ENCODE measurements at places on chromosomes 5 and 9.

GRCh38 chr9:75455444-75455921 lies 367.2 kb downstream of the OSTF1 start:
- peaks cover 64% of the 10 kb centered on the region for H3K4me1 ChIP-seq
- no peak for DNase-seq
- no peak overlapping the region for H3K27ac ChIP-seq
- no peak overlapping the region for H3K4me3 ChIP-seq
- H3K27me3 ChIP-seq = peaks cover 27% of the 10 kb centered on the region

- no peak for DNase-seq
- H3K36me3 ChIP-seq = peaks cover 19% of the 10 kb centered on the region
- H3K4me1 ChIP-seq = peaks cover 4% of the 10 kb centered on the region
- no peaks in the 10 kb centered on the region for H3K27me3 ChIP-seq
- no peak overlapping the region for H3K27ac ChIP-seq
These were observed 35.3 kb upstream of the BARX1 start for GRCh38 chr9:93990448-93990847.

DNA sequence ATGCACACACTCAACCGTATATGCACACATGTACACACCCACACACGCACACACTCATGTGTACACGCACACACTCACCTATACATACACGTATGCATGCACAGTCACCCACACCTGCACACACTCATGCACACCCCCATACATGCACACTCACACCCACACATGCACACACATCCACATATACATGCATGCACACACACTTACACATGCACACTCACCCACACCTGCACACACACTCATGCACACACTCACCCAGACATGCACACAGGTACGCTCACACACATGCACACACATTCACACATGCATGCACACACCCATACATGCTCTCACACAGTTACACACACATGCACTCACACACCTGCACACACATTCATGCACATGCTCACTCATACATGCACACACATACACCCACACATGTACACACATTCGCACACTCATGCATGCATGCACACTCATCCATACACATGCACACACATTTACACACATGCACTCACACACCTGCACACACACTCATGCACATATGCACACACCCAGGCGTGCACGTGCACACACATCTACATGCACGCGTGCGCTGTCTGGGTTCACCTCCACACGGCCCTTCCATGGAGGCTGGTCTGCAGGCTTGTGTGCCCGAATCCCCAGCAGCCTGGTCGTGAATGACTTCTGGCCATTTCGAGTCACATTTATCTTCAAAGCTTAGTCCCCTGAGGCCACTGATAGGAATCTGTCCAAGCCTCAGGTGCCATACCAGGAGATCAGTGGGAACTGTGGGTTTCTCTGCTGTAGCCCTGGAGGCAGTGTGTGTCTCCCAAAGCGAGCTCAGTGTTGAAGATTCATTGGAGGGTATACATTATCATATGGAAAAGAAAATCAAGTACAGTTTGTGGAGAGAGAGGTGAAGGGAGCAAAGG lies 103.0 kb downstream of the COL5A1 start:
- no peak for DNase-seq
- H3K36me3 ChIP-seq = peaks cover 30% of the 10 kb centered on the region
- no peaks in the 10 kb centered on the region for H3K4me1 ChIP-seq
- no peak overlapping the region for H3K4me3 ChIP-seq
- H3K27me3 ChIP-seq = no peaks in the 10 kb centered on the region

GRCh38 chr5:10699987-10700386 lies 61.0 kb downstream of the DAP start:
- H3K36me3 ChIP-seq = no peaks in the 10 kb centered on the region
- no peak overlapping the region for H3K4me3 ChIP-seq
- peaks cover 38% of the 10 kb centered on the region for H3K4me1 ChIP-seq

GRCh38 chr9:126794441-126794840 lies 10.4 kb upstream of the ZBTB43 start:
- H3K36me3 ChIP-seq = 0 out of 2 replicates have a peak, but pooled peaks cover 2% of the 10 kb centered on the region
- no peak for DNase-seq
- H3K27ac ChIP-seq = no peak overlapping the region
- no peak overlapping the region for H3K4me3 ChIP-seq
- H3K27me3 ChIP-seq = peaks cover 31% of the 10 kb centered on the region

GRCh38 chr5:51582871-51583394 lies 199.7 kb downstream of the ISL1 start:
- no peak for DNase-seq
- H3K4me3 ChIP-seq = no peak overlapping the region
- H3K27ac ChIP-seq = no peak overlapping the region
- no peaks in the 10 kb centered on the region for H3K4me1 ChIP-seq
- H3K36me3 ChIP-seq = no peaks in the 10 kb centered on the region
- H3K27me3 ChIP-seq = no peaks in the 10 kb centered on the region

DNA sequence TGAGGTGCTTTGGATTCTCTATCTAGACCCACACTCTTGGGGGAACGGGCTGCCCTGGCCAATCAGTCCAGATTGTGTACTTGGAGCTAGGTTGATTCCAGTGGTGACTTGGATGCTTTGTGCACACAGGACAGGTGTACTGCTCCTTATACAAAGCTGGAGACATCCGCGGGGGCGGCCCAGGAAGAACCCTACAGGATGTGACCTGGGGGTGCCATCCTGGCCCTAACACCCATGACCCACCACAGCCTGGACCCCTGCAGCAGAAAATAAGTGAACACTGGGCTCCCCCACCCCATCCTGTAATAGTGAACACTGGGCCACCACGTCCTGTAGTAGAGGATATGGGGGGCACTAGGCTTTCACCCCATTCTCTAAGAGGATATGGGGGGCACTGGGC lies 12.1 kb upstream of the PLEKHG4B start:
- H3K4me1 ChIP-seq = peaks cover 33% of the 10 kb centered on the region
- no peak overlapping the region for H3K4me3 ChIP-seq
- no peak overlapping the region for H3K27ac ChIP-seq
- H3K36me3 ChIP-seq = no peaks in the 10 kb centered on the region

DNA sequence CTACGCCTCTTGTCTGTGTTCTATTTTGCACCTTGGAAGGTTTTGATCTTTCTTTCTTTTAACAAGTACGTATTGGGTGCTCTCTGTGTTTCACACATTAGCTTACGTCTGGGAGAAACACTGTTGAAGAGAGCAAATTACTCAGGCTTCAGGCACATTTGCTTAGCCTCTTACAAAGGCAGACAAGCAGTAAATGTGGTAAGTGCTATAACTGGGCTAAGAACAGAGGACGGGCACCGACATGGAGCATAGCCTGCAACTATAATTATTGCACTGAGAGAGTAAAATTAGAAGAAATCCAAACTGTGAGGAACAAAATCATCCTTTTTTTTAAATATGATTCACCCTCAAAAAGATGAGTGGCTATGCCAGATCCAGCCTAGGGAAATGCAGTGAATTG lies 9.4 kb upstream of the PARP8 start:
- no peak for DNase-seq
- no peak overlapping the region for H3K27ac ChIP-seq
- no peaks in the 10 kb centered on the region for H3K36me3 ChIP-seq
- peaks cover 12% of the 10 kb centered on the region for H3K4me1 ChIP-seq
- no peak overlapping the region for H3K4me3 ChIP-seq

- no peaks in the 10 kb centered on the region for H3K27me3 ChIP-seq
- H3K27ac ChIP-seq = no peak overlapping the region
- peaks cover 4% of the 10 kb centered on the region for H3K36me3 ChIP-seq
- no peaks in the 10 kb centered on the region for H3K4me1 ChIP-seq
- no peak for DNase-seq
- H3K4me3 ChIP-seq = no peak overlapping the region
These were observed 42.7 kb upstream of the RETREG1 start for GRCh38 chr5:16659536-16659935.

- peaks cover 18% of the 10 kb centered on the region for H3K36me3 ChIP-seq
- DNase-seq = no peak
- H3K4me1 ChIP-seq = peaks cover 25% of the 10 kb centered on the region
- H3K4me3 ChIP-seq = no peak overlapping the region
- no peak overlapping the region for H3K27ac ChIP-seq
These were observed 17.0 kb downstream of the IRX1 start for GRCh38 chr5:3612591-3613042.

GRCh38 chr5:58043032-58043945 lies 416.6 kb downstream of the PLK2 start:
- no peak for DNase-seq
- no peak overlapping the region for H3K27ac ChIP-seq
- no peak overlapping the region for H3K4me3 ChIP-seq
- no peaks in the 10 kb centered on the region for H3K36me3 ChIP-seq
- no peaks in the 10 kb centered on the region for H3K4me1 ChIP-seq
- no peaks in the 10 kb centered on the region for H3K27me3 ChIP-seq

GRCh38 chr5:119105971-119106370 lies 35.1 kb downstream of the DMXL1 start:
- H3K36me3 ChIP-seq = peaks cover 40% of the 10 kb centered on the region
- H3K4me3 ChIP-seq = no peak overlapping the region
- H3K4me1 ChIP-seq = no peaks in the 10 kb centered on the region

- no peaks in the 10 kb centered on the region for H3K27me3 ChIP-seq
- DNase-seq = no peak
- H3K36me3 ChIP-seq = peaks cover 5% of the 10 kb centered on the region
- no peak overlapping the region for H3K4me3 ChIP-seq
- no peaks in the 10 kb centered on the region for H3K4me1 ChIP-seq
- no peak overlapping the region for H3K27ac ChIP-seq
These were observed 46.3 kb downstream of the SMIM15 start for GRCh38 chr5:61115968-61116367.

- DNase-seq = no peak
- peak overlapping the region; percentile 99 for H3K4me3 ChIP-seq
- H3K27me3 ChIP-seq = peaks cover 7% of the 10 kb centered on the region
- peaks cover 17% of the 10 kb centered on the region for H3K4me1 ChIP-seq
- H3K36me3 ChIP-seq = peaks cover 14% of the 10 kb centered on the region
These were observed 707 bp upstream of the RIMOC1 start for GRCh38 chr5:41903382-41903891.

GRCh38 chr5:77438071-77438470 lies 54.0 kb downstream of the WDR41 start:
- no peak overlapping the region for H3K4me3 ChIP-seq
- no peak overlapping the region for H3K27ac ChIP-seq
- H3K4me1 ChIP-seq = no peaks in the 10 kb centered on the region
- H3K27me3 ChIP-seq = no peaks in the 10 kb centered on the region

GRCh38 chr5:156000115-156000514 lies 326.8 kb upstream of the SGCD start:
- DNase-seq = no peak
- H3K4me1 ChIP-seq = peaks cover 12% of the 10 kb centered on the region
- H3K27ac ChIP-seq = no peak overlapping the region
- H3K27me3 ChIP-seq = no peaks in the 10 kb centered on the region
- H3K4me3 ChIP-seq = no peak overlapping the region

DNA sequence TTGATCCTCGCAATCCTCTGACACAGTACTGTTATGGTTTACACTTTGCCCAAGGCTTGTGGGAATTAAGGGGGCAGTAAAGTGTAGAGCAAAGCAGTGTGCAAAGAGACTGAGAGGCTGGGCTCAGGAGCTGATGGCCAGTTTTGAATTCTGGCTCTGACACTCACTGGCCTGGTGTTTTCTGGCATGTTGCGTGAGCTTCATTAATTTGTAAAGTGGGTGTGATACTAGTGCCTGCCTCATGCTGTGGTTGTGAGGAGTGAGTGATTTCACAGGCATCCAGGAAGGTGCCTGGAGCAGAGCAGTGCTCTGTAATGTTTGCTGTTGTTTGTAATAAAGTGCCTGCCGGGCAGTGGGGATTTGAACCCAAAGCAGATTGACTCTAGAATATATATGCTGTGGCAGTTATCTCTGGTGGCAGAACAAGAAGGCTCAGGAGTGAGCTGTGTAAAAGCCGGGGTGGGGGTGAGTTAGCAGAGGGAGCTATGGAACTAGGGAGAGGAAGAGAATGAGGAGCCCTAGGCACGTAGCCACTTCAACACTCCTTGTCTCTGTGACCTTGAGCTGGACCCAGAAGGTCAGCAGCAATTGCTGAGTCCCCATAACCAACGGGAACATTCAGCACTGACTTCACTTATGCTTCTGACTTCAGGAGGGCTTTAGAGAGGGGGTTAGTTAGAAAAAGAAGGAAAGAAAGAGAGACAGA lies 108.5 kb downstream of the DOCK2 start:
- no peak overlapping the region for H3K4me3 ChIP-seq
- peaks cover 18% of the 10 kb centered on the region for H3K4me1 ChIP-seq
- H3K27ac ChIP-seq = 0 out of 2 replicates have a peak overlapping the region, but pooled peaks have one; percentile 17
- DNase-seq = no peak

GRCh38 chr5:142342128-142342981 lies 17.5 kb upstream of the SPRY4 start:
- no peaks in the 10 kb centered on the region for H3K27me3 ChIP-seq
- no peak overlapping the region for H3K4me3 ChIP-seq
- DNase-seq = no peak

GRCh38 chr5:56633950-56634349 lies 181.4 kb upstream of the MAP3K1 start:
- H3K4me3 ChIP-seq = no peak overlapping the region
- no peak overlapping the region for H3K27ac ChIP-seq
- peaks cover 27% of the 10 kb centered on the region for H3K4me1 ChIP-seq
- peaks cover 19% of the 10 kb centered on the region for H3K36me3 ChIP-seq

GRCh38 chr5:34521628-34522290 lies 134.4 kb upstream of the RAI14 start:
- peak overlapping the region; percentile 90 for H3K27ac ChIP-seq
- H3K36me3 ChIP-seq = no peaks in the 10 kb centered on the region
- no peak overlapping the region for H3K4me3 ChIP-seq
- DNase-seq = no peak
- H3K27me3 ChIP-seq = no peaks in the 10 kb centered on the region

GRCh38 chr5:28574606-28575005 lies 1536.2 kb upstream of the CDH9 start:
- peaks cover 3% of the 10 kb centered on the region for H3K36me3 ChIP-seq
- H3K27ac ChIP-seq = no peak overlapping the region
- no peaks in the 10 kb centered on the region for H3K4me1 ChIP-seq
- no peak for DNase-seq

GRCh38 chr5:151637676-151638075 lies 46.5 kb upstream of the FAT2 start:
- H3K27ac ChIP-seq = no peak overlapping the region
- no peak for DNase-seq
- 0 out of 2 replicates have a peak, but pooled peaks cover 4% of the 10 kb centered on the region for H3K4me1 ChIP-seq
- no peaks in the 10 kb centered on the region for H3K36me3 ChIP-seq
- H3K4me3 ChIP-seq = no peak overlapping the region

DNA sequence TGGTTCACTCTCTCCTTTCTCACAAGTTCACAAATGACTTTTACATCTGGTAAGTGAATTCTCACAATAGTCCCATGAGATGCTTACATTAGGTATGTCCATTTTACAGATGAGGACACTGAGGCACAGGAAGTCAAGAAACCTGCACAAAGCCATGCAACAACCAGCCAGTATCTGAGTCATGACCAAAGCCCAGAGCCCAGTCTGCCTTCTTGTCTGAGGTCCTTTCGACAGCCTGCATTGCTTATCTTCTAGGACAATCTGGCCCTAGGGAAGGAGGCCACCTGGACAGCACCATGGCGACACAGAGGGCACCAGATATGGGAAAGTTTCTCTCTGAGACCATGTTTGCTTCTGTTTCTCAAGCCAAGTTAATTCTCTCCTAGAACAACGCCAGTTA lies 197.1 kb downstream of the NSG2 start:
- no peak overlapping the region for H3K4me3 ChIP-seq
- DNase-seq = no peak
- H3K27ac ChIP-seq = no peak overlapping the region
- no peaks in the 10 kb centered on the region for H3K4me1 ChIP-seq
